H9 (cell line): ENCODE measurements at places on chromosomes 6 and 20.

DNA sequence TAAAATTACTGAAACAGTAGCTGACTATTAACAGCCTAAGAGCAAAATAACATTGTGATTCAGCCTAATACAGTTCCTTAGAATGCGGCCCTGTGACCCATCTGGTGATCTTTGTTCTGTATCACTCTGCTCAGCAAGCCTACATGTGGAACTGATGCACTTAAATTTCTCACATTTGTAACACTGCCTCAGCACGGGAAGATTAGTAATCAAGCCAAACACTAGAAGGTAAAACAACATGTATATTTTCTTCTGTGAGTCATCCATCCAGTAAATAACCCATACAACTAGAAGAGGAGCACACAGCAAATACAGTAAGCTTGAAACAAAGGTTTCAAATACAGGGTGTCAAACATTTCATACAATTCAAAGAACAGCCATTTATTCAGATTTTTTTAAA is 189.7 kb upstream of the NOX3 start:
- DNase-seq = no peak

GRCh38 chr6:89098461-89098860 is 17.9 kb downstream of the PNRC1 start:
- DNase-seq = no peak

DNA sequence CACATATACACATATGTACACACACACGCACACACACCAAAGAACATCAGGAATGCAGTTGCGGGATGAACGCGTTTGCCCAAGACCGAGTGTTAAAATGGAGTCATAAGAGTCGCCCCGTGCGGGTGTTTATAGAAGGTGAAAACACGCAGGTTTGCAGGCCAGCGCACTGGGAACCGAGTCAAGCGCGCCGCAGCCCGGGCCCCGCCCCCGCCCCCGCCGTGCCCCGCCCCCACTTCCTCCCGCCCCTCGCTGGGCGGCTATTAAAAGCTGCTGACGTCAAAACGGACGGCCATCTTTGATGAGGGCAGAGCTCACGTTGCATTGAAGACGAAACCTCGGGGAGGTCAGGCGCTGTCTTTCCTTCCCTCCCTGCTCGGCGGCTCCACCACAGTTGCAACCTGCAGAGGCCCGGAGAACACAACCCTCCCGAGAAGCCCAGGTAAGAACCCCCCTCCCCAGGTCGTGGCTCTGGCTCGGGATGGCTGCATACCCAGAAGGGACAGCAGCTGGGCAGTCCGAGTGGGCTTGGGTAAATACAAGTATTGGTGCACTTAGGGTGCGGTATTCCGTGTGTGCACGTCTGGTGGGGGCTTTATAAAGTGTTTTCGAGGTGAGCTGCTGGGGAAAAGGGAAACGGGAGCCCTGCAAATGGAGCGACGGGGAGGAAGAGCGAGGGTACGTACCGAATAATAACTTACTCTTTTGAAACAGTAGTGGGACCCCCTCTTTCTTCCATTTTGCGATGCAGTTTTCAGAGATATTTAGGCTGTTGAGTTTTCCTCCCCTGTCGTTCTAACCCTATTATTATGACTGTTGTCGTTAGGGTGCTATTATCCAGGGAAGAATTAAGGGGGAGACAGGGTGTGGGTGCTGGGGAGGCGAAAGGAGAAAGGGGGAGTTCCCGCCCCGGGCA is at the start of gene SNAP25:
Gene SNAP25, plus strand, starts transcription at position 295 of the 916 bp plus-strand sequence. CDS start 56,662 bp downstream, outside the sequence.
- DNase-seq = peak; percentile 90

GRCh38 chr6:9467741-9468140 is 947.1 kb downstream of the TFAP2A start:
- no peak for DNase-seq

DNA sequence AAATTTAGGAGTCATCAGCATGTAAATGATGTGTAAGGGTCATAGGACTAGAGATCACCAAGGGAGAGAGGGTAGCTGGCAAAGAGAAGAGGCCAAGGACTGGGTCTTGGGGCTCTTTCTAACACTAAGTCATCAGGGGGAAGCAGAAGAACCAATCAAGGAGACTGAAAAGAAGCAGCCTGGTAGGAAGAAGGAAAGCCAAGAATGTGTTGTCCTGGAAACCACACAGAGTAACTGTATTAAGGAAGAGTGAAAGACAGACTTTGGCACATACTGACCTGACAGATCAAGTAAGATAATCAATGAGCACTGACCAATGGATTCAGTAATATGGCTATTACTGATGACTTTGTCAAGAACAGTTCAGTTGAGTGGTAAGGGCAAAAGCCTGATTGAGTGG is 42.3 kb upstream of the LAMA4 start:
- no peak for DNase-seq

- DNase-seq = no peak
These were observed 57.8 kb upstream of the ARID1B start for GRCh38 chr6:156719395-156719719.
